Activated T-helper 1 cell treated with Interleukin-2 at 50 U/mL for 16 hours (primary cell): ENCODE measurements at places on chromosomes 3 and 15.

DNA sequence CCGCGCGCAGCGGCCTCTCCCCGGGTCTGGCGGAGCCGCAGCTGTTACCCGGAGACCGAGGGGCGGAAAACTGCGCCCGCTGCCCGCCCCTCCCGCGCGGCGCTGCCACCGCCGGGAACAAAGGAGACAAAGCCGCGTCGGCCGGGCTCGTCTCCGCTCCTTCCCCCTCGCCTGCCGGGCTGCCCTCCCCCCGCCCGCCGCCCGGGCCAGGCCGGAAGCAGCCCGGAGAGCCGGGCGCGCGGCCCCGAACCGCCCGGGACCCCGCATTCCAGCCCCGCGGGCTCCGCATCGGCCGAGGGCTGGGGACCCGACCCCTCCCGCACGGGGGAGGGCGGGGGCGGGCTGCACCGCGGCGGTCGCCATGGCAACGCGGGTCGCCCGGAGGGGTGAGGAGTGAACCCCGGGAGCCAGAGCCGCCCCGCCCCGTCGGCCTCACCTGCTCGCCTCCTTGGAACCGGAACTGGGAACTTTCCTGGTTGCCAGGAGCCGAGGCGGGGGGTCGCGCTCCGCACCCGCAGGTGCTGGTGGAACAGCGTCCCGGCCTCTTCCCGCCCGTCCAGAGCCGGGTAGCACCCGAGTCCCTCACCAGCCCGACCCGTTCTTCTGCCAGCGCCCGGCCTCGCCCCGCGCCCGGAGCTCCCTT, 448 bp downstream of the PLXNB1 start:
- DNase-seq, result peak; percentile 47

- DNase-seq, result no peak
Measured at GRCh38 chr3:15164340-15164739, 41.7 kb upstream of the CAPN7 start.

DNA sequence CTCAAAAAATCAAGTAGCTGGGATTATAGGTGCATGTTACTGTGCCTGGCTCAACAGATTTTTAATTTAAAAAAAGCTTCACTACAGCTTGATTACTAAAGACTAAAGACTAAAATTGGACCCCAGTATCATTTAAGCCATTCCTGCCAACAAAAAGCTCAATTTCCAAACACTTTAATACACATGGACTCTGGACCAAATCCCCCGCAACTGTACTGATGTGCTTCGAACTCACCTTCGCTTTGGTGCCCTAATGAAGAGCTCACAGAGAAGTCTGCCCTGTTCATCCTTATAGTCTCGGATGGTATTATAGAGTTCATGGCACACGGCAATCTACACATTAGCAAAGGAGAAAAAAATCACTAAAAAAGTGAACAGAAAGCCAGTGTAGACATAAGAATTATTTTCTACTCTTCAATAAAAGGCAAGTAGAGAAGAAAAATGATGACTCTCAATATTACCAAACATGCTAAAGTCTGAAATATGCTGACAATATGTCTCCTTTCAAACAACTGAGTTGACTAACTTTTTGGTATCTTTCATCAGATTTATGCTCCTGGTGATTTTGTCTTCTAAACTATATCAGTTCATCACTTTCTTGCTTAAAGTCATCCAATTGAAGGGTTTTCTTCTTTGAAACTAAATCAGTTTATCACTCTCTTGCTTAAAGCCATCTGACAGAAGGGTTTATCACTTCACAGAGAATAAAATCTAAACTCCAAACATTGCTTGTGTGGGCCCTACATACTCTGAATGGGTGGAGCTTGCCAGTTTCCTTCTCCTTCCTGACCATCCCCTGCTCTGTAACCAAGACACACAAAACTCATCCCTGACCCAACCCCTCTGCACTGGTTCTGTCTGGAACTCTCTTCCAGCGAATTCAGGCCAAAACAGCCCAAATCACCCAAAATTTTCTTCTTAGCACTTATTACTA, 7.2 kb downstream of the PBRM1 start:
- no peak for DNase-seq

GRCh38 chr3:169145540-169146178, 517.9 kb downstream of the MECOM start:
- DNase-seq, result no peak

DNA sequence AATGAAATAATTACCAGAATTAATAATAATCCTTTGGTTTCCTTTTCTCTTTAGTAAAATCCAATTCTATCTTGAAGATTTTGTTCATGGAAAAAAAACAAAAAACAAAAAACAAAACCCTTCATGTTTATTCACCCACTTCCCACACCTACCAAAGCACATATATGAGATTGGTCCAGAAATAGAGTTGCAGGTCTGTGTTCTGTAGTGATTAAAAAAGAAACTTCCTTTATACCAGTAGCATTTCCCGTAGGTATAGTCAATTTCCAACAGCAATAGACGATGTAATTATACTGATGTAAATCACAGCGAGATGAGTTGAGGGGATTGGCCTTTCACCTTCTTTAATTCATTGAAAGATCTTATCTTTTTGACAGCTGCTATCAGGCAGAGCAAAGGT, 194.6 kb downstream of the SOX2 start:
- no peak for DNase-seq

- no peak for DNase-seq
Measured at GRCh38 chr3:64398476-64398875, 173.2 kb upstream of the PRICKLE2 start.

DNA sequence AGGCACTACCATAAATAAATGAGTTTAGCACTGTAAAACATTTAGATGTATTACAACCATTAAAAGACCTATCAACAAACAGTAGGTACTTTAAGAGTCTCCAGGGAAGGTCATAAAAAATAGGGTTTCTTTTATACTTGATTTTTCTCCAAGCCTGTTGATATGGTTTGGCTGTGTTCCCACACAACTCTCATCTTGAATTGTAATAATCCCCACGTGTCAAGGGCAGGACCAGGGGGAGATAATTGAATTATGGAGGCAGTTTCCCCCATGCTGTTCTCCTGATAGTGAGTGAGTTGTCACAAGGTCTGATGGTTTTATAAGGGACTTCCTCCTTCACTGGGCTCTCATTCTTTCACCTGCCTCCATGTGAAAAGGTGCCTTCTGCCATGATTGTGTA, 468.9 kb upstream of the UBE2E2 start:
- DNase-seq, result no peak

GRCh38 chr3:148090156-148090555, 607.5 kb upstream of the AGTR1 start:
- no peak for DNase-seq

GRCh38 chr3:125398952-125399351, 23.8 kb upstream of the ZNF148 start:
- no peak for DNase-seq

GRCh38 chr3:28617821-28618220, 269.2 kb upstream of the AZI2 start:
- no peak for DNase-seq
